ENCODE measurements at places on chromosomes 16 and 17. TPM values are rescaled to one million over a fixed set of nuclear protein-coding genes. Genes with fewer than 3 reads are reported as not detected.
A peak's percentile ranks its signal among the peaks of the same experiment; 100 is the strongest.

GRCh38 chr16:89005201-89006035 is 28.4 kb upstream of the CBFA2T3 start:
- DNase-seq, result peak; percentile 49

Gene CDRT15
- total RNA-seq, result not detected

GRCh38 chr17:51428668-51429495 is 168.5 kb downstream of the UTP18 start:
- no peak for DNase-seq

- DNase-seq, result no peak
Observed at GRCh38 chr16:89599451-89599858, 14.0 kb upstream of the DPEP1 start.

DNA sequence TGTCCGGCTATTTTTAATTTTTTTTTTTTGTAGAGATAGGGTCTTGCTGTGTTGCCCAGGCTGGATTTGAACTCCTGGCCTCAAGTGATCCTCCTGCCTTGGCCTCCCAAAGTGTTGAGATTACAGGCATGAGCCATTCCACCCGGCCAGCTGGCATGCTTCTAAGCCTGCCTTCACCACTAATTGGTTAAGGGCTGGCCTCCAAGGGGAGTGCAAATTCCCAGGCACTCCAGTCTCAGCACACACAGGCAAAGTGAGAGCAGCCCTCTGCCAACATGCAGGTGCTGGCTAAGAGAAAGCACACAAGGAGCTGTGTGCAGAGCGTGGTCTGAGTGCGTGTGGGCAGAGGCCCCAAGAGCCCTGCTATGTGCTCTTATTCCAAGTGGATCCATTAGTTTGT is 149.8 kb upstream of the HS3ST2 start:
- DNase-seq, result no peak

DNA sequence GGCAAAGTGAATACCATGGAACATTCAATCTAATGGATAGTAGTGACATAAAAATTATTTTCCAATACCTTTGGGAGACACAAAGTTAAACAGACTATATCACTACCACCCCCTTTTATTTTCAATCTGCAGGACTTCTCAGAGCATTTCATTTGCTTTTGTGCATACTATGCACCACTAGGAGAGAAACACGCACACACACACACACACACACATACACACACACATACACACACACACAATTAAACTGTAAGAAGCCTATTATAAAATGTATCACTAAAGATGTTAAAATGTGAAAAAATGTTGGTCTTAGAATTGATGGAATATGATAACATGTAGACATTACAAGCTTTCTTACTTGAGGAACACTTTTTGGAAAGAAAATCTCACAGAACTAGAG is 331.4 kb downstream of the CA10 start:
- no peak for DNase-seq

- DNase-seq, result peak; percentile 81
Observed at GRCh38 chr16:85570735-85571562, 42.2 kb upstream of the GSE1 start.

Gene CTRB1
- total RNA-seq, result not detected

GRCh38 chr16:12210925-12211869 is 234.7 kb downstream of the SNX29 start:
- no peak for DNase-seq

Gene UMOD
- not detected for total RNA-seq

Gene KRT25
- not detected for total RNA-seq

DNA sequence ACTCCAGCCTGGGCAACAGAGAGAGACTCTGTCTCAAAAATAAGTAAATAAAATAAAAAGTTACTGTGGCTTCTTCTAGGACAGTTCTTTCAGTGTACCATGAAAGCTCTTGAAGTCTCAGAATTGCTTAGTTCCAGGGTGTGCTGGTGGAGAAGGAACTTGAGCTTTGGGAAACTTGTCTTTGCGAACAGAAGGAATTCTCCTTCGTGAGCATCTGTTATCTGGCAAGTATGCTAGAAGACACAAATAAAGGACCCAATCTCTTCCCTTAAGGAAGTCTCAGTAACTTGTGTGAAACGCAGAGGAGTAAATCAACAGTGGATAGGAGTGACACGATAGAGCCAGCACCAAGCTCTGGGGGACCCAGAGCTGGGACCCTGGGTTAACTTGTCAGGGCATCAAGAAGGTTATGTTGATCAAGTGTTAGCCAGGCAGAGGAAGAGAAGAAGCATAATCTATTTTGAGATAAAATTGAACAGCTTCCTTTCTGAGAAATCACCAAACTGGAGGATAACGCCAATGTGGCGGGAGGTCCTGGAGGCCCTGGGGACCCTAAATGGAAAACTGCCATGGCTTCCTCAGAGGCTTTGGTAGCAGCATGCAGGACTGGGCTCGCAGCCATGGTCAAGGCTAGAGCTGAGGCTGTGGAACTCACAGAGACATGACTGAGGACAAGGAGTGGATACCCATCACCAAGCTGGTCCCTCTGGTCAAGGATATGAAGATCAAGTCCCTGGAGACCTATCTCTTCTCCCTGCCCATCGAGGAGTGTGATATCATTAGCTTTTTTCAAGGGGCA is 72.1 kb upstream of the HAS3 start:
- DNase-seq, result no peak

- DNase-seq, result no peak
Observed at GRCh38 chr16:17633181-17633951, 162.6 kb upstream of the XYLT1 start.

- no peak for DNase-seq
Observed at GRCh38 chr17:68195667-68196393, 52.0 kb upstream of the AMZ2 start.

- no peak for DNase-seq
Observed at GRCh38 chr17:80256034-80256350, 4.7 kb upstream of the RNF213 start.

GRCh38 chr17:63523253-63523855 is at the start of gene KCNH6:
KCNH6 (plus strand) TSS chr17:63523358; CDS start chr17:63523414, 56 bp downstream.
- no peak for DNase-seq

- DNase-seq, result no peak
Observed at GRCh38 chr16:81601601-81602255, 157.1 kb downstream of the CMIP start.

DNA sequence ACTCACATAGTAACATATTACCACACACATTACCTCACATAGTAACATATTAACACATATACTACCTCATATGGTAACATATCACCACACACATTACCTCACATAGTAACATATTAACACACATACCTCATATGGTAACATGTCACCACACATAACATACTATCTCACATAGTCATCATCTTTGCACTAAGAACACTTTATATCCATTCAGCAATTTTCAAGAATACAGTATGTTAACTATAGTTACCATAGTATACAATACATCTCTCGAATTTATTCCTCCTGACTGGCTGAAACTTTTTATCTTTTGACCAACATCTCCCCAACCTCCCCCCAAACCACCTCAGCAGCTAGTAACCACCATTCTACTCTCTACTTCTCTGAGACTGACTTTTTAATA is 7.6 kb downstream of the NUDT7 start:
- no peak for DNase-seq

Gene MEAK7
- total RNA-seq, result 10.0 TPM

- no peak for DNase-seq
Observed at GRCh38 chr17:61496174-61496956, 44.1 kb downstream of the TBX4 start.

Gene TNFRSF13B
- total RNA-seq, result 2.3 TPM

- DNase-seq, result no peak
Observed at GRCh38 chr17:49067163-49067562, 65.4 kb upstream of the B4GALNT2 start.

Gene MYOCD
- total RNA-seq, result not detected

GRCh38 chr16:80346111-80346632 is 194.6 kb upstream of the DYNLRB2 start:
- no peak for DNase-seq

Gene GRAPL
- 5.3 TPM for total RNA-seq

- no peak for DNase-seq
Observed at GRCh38 chr17:75061618-75062017, 14.6 kb downstream of the KCTD2 start.

Gene ZMYND15
- 1.0 TPM for total RNA-seq

- peak; percentile 81 for DNase-seq
Observed at GRCh38 chr16:17343028-17343427, 127.7 kb downstream of the XYLT1 start.

Gene C16orf54
- total RNA-seq, result 17.9 TPM

- no peak for DNase-seq
Observed at GRCh38 chr17:78332991-78333390, 26.9 kb downstream of the SOCS3 start.

DNA sequence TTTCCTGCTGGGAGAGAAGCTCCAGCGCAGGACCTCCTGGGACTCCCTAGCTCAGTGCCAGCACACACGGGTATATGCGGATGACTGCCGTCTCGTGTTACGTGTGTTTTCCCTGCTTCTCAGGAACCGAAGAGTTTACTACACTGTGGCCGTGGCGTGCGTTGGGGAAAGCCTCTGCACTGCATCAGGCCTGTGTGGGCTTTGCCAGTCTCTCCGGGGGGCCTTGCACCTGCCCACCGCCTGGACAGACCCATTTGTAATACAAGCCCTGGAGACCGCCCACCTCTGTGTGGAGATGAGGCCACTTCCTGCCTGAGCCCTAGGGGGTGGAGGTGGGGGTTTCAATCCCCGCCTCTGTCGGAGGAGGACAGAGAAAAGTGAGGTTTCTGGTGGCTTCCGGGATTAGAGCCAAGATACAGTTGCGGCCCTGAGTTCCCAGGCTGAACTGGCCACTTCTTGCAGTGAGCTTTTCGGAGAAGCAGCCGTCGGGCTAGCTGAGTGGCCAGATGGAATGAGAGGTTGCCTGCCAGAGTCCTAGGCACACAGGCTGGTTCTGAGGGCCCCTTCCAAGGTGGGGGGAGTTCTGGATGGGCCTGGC is 43.4 kb upstream of the GSE1 start:
- peak; percentile 92 for DNase-seq

GRCh38 chr16:48277158-48277557 is 29.8 kb upstream of the ABCC11 start:
- no peak for DNase-seq

DNA sequence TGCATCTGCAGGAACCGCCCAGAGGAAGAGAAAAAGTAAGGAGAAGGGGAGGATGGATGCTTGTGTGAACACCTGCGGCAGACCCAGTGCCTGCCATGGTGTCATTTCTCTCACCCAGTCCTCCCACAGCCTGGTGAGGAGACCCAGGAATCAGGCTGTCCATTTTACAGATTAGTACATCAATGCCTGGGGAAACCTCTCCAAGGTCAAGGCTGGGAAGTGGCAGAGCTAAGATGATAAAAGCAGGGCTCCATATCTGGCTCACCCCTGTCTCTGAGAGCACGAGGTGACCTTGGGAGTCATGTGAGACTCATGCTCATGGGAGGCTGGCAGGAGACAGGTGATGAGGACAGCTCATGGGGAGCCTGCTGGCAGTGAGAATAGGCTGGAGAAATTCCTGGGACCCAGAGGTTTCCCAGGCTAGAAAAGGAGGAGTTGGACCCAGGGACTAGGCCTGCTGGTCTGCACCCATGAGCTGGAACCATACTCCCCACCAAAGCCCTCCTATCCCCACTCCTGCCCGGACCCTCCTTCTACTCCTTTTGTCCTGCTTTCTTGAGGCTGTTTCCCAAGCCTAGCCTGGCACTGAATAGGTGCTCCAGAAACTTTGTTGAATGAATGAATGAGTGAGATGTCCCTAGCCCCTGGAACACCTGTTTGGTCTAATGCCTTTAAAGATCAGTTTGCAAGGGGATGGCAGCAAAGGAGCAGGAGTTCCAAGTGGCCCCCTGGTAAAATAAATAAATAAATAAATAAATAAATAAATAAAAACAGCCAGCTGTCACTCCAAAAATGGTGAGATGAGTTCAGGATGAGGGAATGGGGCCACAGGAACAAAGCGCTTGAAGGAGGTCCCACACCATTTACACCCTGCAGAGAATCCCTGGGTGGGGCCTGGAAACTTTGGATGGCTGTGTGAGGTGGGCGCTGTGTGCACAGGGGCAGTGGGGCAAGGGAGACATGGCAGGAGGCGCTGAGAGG is 1.6 kb downstream of the ZNF629 start:
- no peak for DNase-seq

DNA sequence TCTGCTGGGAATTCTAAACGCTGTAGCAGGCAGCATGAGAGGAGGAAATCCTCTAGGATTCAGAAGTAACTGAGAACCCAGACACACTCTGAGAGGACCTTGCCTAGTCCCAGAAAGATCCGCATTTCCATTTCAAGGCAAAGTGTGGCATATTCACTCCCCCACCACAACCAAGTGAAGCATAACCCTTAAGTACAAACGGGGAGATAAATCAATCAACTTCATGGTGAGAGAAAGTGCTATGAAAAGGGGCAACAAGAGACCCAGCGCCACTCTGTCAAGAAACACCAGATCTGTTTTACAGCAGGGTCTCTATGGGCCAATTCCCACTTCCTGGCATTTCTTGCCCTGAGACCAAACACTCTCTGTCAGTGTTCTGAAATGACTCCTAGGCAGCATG is 68.3 kb downstream of the SMG6 start:
- DNase-seq, result no peak

- DNase-seq, result no peak
Observed at GRCh38 chr17:78154903-78155811, 9.0 kb downstream of the C17orf99 start.

GRCh38 chr16:14240219-14240843 is 169.2 kb downstream of the MRTFB start:
- no peak for DNase-seq

DNA sequence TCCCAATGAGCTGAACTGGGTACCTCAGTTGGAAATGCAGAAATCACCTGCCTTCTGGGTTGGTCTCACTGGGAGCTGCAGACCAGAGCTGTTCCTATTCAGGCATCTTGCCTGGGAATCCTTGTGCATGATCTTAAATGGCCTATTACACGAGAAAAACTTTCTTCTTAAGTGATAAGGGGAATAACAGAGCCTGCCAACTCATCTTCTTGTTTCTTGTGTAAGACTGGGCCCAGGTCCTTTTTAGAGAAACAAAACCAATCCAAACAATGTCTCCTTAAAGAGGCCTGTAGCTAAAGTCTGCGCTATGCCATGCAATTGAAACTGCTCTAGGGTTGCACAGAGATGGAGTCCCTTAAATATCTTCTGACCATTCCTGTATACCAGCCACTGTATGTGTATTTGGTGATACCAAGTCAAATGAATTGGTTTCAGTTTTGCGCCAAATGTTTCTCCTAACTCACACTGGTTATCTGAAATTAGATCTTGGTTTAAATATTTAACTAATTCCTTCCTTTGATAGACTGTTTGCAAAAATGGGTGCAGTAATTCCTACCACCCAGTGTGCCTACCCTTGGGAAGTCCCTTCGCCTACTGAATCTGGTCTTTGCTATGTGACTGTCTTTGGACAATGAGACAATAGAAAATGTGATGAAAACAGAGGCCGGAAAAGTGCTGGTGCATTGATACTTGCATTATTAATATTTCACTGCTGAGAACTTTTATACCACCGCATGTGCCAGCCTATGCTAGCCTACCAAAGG is 6.5 kb upstream of the CCL23 start:
- no peak for DNase-seq

DNA sequence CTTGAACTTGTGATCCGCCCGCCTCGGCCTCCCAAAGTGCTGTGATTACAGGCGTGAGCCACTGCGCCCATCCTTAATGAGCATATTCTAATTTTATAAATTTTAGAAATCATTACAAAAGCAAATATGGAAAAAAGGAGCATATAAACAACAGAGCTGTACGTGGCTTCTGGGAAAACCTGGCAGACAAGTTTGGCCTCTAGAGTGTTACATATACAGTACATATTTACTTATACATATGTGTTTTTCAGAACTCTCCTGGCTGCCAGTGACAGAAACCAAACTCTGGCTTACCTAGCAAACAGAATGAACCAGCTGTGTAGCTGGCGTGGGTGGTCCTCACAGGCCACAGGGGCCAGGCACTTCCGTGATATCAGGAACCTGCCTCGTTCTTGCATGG is 10.1 kb downstream of the DRC3 start:
- DNase-seq, result no peak

GRCh38 chr17:21476867-21477266 is 100.7 kb downstream of the KCNJ12 start:
- DNase-seq, result no peak
